ENCODE measurements at places on chromosomes 12 and 14. TPM values are rescaled to one million over a fixed set of nuclear protein-coding genes. Genes with fewer than 3 reads are reported as not detected.

DNA sequence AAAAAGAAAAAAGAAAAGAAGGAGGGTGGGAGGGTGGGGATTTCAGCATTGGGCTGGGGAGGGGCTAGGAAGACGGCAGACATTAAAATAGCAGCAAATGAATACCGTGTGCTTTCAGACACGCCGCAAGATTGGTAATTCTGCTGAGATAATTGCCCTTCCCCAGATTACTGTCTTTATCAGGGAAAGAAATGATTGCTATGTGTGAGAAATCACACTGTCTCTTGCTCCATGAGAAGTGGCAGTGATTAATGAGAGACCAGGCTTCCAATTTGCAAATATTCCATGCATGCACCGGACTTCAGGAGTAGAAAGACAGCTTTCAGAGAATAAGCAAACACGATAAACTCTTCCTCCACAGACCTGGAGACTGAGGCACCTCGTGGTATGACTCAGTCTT lies 7.6 kb upstream of the KCNA5 start:
- no peak overlapping the region for H3K4me3 ChIP-seq
- no peak for DNase-seq
- peaks cover 76% of the 10 kb centered on the region for H3K27me3 ChIP-seq
- no peak overlapping the region for H3K27ac ChIP-seq

BIN2 gene
- not detected for total RNA-seq

DNA sequence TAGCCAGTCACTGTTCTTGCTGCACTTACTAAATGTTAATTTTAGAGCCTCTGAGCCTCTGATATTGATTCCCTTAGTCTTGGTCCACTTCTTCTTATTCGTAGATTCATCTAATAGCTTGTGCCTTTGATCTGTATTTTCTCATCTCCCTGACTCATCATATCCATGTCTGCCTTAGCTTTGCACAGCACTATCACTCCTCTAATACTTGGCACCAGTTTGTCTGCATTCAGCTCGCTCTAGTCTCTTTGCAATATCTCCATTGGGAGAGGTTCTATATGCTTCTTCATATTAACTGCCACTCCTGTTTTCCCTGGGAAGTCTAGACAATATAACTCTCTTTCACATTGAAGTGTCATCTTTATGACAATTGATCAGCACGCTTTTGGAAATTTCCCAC lies 68.5 kb upstream of the CSRP2 start:
- no peaks in the 10 kb centered on the region for H3K36me3 ChIP-seq
- H3K27ac ChIP-seq: no peak overlapping the region
- no peaks in the 10 kb centered on the region for H3K27me3 ChIP-seq
- no peaks in the 10 kb centered on the region for H3K4me1 ChIP-seq
- H3K4me3 ChIP-seq: no peak overlapping the region

DNA sequence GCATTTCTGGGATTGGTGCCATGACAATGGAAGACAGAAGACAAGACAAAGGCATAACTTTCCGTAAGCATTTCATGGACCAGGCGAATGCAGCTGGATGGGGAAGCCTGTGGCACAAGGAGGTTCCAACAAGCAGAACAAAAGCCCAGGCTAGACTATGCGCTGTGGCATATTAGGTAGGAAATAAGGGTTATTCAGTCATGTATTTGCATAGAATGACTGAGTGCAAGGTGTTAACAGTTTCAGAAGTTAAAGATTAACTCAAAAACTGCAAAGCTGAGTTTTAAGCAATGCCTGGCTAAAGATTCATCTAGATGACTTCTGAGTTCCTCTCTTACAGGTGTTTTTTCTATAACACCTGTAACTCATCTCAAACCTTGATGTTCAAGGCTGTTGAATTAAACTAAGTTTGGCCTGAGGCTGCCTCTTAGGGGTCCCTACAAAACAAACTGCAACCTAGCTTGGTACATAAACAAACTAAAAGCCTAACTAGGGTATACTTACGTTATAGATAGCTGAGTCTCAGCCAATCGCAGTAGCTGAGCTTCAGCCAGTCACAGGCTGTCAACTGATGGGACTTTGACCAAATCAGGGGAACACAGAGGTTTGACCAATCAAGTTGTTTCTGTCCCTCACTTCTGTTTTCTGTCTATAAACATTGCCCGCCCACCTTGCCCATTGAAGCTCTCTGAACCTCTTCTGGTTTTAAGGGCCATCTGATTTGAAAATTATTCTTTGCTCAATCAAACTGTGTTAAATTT lies 52.2 kb upstream of the PLBD1 start:
- DNase-seq: no peak
- no peaks in the 10 kb centered on the region for H3K27me3 ChIP-seq
- no peak overlapping the region for H3K27ac ChIP-seq
- no peaks in the 10 kb centered on the region for H3K4me1 ChIP-seq
- H3K4me3 ChIP-seq: no peak overlapping the region

- H3K4me3 ChIP-seq: peak overlapping the region; percentile 84
- H3K27me3 ChIP-seq: no peaks in the 10 kb centered on the region
- peaks cover 21% of the 10 kb centered on the region for H3K4me1 ChIP-seq
Observed at GRCh38 chr14:39266525-39266870, 32.8 kb downstream of the MIA2 start.

SYNDIG1L gene
- 0.52 TPM for total RNA-seq

- H3K4me3 ChIP-seq: no peak overlapping the region
- peaks cover 88% of the 10 kb centered on the region for H3K27me3 ChIP-seq
- no peaks in the 10 kb centered on the region for H3K4me1 ChIP-seq
- no peak overlapping the region for H3K27ac ChIP-seq
Observed at GRCh38 chr12:3962631-3963483, 89.7 kb upstream of the PARP11 start.

B4GALNT3 gene
- 8.0 TPM for total RNA-seq

DNA sequence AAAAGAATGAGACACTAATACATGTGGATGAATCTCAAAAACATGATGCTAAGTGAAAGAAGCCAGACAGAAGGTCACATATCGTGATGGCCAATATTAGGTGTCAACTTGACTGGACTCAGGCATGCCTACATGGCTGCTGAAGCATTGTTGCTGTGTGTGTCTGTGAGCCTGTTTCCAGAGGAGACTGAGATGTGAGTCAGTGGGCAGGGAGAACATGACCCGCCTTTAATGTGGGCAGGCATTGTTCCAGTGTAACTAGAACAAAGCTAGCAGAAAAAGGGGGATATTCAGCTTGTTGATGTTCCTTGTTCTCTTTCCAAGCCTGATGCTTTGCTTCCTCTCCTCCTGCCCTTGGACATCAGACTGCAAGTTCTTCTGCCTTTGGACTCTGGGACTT lies 47.6 kb downstream of the DCAF5 start:
- no peaks in the 10 kb centered on the region for H3K27me3 ChIP-seq
- peaks cover 5% of the 10 kb centered on the region for H3K4me1 ChIP-seq
- no peak overlapping the region for H3K4me3 ChIP-seq
- H3K36me3 ChIP-seq: peaks cover 14% of the 10 kb centered on the region
- H3K27ac ChIP-seq: no peak overlapping the region
- no peak for DNase-seq

TSHR gene
- not detected for total RNA-seq

- H3K27ac ChIP-seq: no peak overlapping the region
- H3K4me1 ChIP-seq: no peaks in the 10 kb centered on the region
- DNase-seq: no peak
- no peaks in the 10 kb centered on the region for H3K36me3 ChIP-seq
- no peak overlapping the region for H3K4me3 ChIP-seq
- peaks cover 43% of the 10 kb centered on the region for H3K27me3 ChIP-seq
Observed at GRCh38 chr12:480831-481816, 21.4 kb downstream of the B4GALNT3 start.

DNA sequence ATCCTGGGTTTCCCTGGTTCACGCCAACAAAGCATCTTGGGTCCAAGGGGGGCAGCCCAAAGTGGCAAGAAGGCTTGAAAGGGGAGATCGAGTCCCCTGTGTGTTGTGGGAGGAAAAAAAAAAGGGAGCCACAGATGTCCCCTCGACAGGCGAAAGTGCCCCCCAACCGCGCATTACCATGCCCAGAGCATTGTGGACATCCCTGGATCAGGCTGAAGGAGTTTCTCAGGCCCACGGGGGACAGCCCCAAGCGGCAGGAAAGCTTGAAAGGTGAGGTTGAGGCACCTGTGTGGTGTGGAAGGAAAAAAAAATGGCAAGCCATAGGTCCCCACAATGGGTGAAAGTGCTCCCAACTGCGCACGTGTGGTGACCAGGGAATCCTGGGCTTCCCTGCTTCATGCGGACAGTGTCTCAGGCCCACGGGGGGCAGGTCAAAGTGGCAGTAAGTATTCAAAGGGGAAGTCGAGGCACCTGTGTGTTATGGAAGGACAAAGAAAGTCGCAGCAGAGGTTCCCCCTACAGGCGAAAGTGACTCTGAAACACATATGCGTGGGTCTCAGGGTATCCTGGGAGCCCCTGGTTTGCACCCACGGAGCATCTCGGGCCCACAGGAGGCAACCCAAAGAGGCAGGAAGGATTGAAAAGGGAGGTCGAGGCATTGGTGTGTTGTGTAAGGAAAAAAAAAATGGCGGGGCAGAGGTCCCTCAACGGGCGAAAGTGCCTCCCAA lies 580.1 kb downstream of the ALG10 start:
- H3K27me3 ChIP-seq: peaks cover 68% of the 10 kb centered on the region
- H3K27ac ChIP-seq: no peak overlapping the region
- no peak overlapping the region for H3K4me3 ChIP-seq
- no peaks in the 10 kb centered on the region for H3K36me3 ChIP-seq

GRCh38 chr12:94841904-94842610 lies 161.4 kb downstream of the NDUFA12 start:
- no peaks in the 10 kb centered on the region for H3K4me1 ChIP-seq
- H3K27ac ChIP-seq: no peak overlapping the region
- no peak for DNase-seq
- H3K36me3 ChIP-seq: no peaks in the 10 kb centered on the region
- H3K27me3 ChIP-seq: no peaks in the 10 kb centered on the region

MIP gene
- not detected for total RNA-seq

RHNO1 gene
- total RNA-seq: 60.1 TPM

VDR gene
- total RNA-seq: 12.3 TPM

- no peak overlapping the region for H3K4me3 ChIP-seq
- no peaks in the 10 kb centered on the region for H3K4me1 ChIP-seq
- no peaks in the 10 kb centered on the region for H3K36me3 ChIP-seq
- no peak overlapping the region for H3K27ac ChIP-seq
Observed at GRCh38 chr12:89333564-89334252, 18.6 kb downstream of the DUSP6 start.

EMP1 gene
- total RNA-seq: 542 TPM

MYF6 gene
- not detected for total RNA-seq

DNA sequence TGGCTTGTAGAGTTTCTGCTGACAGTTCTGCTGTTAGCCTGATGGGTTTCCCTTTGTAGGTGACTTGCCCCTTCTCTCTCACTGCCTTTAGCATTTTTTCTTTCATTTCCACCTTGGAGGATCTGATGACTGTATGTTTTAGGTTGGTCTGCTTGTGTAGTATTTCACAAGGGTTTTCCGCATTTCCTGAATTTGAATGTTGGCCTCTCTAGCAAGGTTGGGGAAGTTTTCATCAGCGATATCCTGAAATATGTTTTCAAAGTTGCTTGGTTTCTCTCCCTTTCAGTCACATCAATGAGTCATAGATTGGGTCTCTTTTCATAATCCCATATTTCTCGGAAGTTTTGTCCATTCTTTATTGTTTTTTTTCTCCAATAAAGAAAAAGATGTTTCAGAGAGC lies 11.4 kb downstream of the NOPCHAP1 start:
- H3K27me3 ChIP-seq: no peaks in the 10 kb centered on the region
- DNase-seq: no peak
- no peak overlapping the region for H3K4me3 ChIP-seq
- no peak overlapping the region for H3K27ac ChIP-seq

RD3L gene
- not detected for total RNA-seq

ZDHHC22 gene
- not detected for total RNA-seq

DNA sequence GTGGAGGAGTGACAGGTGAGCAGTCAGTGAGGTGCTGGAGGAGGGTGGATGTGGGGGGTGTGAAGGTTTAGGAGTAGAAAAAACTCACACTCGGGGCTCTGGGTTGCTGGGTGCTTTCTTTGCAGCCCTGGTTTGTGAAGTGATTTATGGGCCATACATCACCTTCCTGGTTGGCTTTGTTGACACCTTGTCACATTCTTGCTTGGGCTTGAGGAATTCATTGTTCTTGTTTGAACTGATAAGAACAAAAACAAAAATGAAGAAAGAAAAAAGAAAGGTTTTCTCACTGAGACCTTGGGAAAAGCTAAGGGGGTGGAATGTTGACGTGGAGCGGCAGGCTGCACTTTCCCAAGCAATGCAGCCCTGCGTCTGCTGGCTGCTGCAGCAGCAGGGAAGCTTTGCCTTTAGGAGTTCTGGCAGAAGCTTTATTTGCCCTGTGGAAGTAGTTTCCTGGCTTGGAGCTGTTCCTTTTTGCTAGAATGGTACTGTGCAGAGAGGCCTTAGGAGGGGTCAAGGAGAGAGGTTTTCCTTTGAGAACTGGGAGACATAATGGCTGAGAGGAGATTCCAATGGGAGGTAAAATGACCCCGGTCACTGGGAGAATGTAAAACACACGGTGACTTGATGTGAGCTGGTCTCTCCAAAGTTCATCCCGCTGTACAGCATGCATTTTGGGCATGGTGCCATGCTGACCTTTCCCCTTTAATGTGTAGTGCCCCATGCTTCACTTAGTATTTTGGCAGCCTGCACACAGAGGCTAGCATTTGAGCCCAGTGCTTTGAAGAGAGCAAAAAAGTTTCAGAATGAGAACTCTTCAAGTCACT lies 52.8 kb downstream of the HMGA2 start:
- DNase-seq: peak; percentile 77
- H3K4me1 ChIP-seq: peaks cover 51% of the 10 kb centered on the region
- H3K27ac ChIP-seq: no peak overlapping the region
- H3K36me3 ChIP-seq: 0 out of 2 replicates have a peak, but pooled peaks cover 10% of the 10 kb centered on the region
- H3K27me3 ChIP-seq: no peaks in the 10 kb centered on the region

- no peaks in the 10 kb centered on the region for H3K4me1 ChIP-seq
- no peak overlapping the region for H3K4me3 ChIP-seq
- no peak overlapping the region for H3K27ac ChIP-seq
Observed at GRCh38 chr12:58889557-58889956, 30.7 kb downstream of the LRIG3 start.

GRCh38 chr14:104582005-104582404 lies 2.4 kb downstream of the C14orf180 start:
- peaks cover 99% of the 10 kb centered on the region for H3K27me3 ChIP-seq
- no peak for DNase-seq
- no peaks in the 10 kb centered on the region for H3K36me3 ChIP-seq
- H3K4me1 ChIP-seq: no peaks in the 10 kb centered on the region
- no peak overlapping the region for H3K4me3 ChIP-seq

SLC2A3 gene
- 26.2 TPM for total RNA-seq

Data from PC-9 (cell line).